ENCODE measurements at places on chromosomes 7 and 10.

GRCh38 chr7:38801786-38802185 lies 107.2 kb downstream of the VPS41 start:
- DNase-seq, result no peak

DNA sequence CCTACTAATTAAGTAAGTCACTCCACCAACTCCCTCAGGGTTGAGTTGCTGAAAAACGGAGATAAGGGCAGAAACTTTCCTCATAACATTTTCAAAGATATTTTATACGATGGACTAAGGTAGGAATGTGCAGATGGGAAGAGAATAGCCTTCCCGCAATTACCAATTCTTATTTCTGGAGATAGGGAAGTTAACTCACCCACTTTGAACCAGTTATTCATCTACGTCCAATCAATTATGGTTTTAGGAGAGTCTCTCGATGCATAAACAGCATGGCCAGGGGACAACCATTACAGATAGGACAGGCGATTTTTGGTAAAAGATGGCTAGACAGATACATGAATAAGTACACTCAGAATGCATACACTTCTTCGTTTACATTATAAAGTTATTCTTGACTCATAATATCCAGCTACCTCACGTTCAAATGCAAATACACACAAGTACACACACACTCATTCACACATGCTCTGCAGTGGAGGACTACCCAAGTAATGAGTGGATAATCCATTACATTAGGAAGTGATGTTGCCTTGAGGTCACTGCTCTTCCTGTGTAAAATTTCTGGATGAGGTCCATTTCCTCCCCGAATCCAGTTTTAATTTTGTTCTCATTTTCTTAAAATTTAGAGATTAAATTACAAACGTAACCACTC lies 25.2 kb upstream of the IMMP2L start:
- DNase-seq, result no peak

DNA sequence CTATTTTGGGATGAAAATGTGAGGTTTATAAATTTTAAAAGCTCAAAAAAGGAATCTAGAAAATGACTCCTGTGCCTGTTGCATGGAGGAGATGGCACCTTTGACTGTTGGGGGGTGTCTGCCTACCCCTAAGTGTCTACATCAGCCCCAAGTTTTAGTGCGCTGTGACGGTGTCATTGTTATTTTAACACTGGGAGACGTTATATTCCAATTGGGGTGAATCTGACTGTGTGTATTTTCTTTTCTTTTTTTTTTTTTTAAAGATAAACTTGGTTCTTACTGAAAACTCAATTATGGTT lies 517 bp downstream of the SRGN start:
- DNase-seq, result no peak

GRCh38 chr10:60809157-60809556 lies 30.9 kb downstream of the CDK1 start:
- no peak for DNase-seq

DNA sequence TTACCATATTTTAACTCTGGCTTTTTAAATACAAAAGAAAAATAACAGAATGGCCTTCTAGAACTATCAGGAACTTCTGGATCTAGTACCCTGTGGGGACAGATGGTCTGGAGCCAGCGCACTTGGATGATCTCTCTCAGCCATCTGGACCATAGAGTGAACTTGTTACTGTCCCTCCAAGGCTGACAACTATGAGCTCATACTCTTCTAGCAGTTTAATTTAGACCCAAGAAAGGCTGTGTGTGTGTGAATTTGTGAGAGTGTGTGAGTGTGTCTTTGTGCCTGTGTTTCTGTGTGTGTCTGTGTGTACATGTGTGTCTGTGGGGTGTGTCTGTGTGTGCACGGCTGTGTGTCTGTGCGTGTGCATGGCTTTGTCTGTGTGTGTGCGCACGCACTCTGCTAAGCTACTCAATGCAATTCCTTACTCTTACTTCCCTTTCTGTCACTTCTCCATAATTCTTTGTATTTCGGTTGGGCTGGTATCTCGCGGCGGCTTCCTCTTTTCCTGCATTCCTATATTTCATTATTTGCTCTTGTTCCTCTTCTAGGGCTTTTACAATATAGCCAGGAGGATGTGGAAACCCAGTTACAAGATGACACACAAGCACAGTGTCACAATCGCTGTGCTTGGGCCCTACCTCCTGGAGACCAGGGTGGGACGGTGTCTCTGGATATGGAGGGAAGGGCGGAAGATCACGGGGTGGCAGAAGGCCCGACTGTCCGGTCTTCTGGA lies 51.9 kb downstream of the IKZF1 start:
- DNase-seq, result peak; percentile 42

GRCh38 chr7:50676740-50677637 lies 105.7 kb downstream of the GRB10 start:
- no peak for DNase-seq

DNA sequence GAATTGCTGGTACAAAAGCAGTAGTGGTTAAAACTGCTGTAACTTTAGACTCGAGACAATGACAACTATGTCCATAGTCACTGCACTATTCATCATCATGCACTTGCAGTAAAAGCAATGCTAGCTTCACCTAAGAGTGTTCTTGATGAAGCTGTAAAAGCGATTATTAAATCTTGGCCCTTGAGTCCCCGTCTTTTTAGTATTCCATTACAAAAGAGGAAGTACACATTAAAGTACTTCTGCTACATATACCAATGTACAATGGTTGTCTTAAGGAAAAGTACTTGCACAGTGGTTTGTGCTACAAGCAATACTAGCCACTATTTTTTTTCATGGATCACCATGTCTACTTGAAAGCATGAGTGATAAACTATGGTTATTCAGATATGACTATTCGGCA lies 78.3 kb downstream of the ATAD1 start:
- no peak for DNase-seq

- DNase-seq, result no peak
Observed at GRCh38 chr10:89002226-89002978, 11.8 kb downstream of the FAS start.

DNA sequence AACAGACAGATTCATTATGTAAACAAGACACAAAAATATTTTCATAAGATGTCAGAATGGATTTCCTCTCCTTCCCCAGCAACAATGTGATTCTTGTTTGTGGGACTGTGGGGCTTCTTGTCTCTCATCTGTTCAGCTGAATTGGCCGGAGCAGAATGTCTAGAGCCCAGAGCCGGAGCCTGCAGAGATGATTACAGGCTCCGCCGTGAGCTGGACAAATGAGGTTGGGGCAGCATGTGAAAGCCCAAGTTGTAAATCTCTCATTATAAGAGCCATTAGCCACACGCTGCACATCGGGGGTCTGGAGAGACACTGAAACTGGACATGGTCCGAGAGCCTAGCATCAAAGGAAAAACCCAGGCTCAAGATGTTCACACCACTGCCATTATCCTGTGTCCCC lies 137.0 kb upstream of the ADAM12 start:
- no peak for DNase-seq

DNA sequence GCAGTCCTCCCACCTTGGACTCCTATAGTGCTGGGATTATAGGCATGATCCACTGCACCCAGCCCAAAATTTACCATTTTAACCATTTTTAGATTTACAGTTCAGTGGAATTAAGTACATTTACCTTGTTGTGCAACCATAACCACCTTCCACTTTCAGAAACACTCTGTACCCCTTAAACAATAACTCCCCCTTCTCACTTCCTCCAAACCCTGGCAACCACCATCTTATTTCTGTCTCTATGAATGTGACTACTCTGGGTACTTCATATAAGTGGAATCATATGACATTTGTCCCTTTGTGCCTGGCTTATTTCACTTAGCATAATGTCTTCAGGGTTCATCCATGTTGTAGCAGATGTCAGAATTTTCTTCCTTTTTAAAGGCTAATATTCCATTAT lies 33.6 kb downstream of the SUFU start:
- DNase-seq, result no peak

DNA sequence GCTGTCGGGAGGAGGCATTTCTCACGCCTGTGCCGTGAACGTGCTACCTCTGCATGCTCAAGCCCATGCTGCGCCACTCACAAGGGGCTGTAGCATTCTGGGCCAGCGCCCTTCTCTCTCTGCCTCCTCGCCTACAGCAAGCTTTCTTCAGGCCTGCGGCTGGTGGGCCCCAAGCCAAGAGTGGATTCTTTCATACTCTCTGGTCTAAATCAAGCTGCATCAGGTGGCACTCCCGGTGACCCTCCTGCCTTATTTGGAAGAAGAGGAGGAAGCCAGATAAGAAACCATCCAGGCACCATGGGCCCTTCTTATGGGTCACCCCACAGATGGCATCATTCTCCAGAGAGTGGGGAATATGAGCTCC lies 86.7 kb upstream of the DUSP5 start:
- DNase-seq, result no peak

DNA sequence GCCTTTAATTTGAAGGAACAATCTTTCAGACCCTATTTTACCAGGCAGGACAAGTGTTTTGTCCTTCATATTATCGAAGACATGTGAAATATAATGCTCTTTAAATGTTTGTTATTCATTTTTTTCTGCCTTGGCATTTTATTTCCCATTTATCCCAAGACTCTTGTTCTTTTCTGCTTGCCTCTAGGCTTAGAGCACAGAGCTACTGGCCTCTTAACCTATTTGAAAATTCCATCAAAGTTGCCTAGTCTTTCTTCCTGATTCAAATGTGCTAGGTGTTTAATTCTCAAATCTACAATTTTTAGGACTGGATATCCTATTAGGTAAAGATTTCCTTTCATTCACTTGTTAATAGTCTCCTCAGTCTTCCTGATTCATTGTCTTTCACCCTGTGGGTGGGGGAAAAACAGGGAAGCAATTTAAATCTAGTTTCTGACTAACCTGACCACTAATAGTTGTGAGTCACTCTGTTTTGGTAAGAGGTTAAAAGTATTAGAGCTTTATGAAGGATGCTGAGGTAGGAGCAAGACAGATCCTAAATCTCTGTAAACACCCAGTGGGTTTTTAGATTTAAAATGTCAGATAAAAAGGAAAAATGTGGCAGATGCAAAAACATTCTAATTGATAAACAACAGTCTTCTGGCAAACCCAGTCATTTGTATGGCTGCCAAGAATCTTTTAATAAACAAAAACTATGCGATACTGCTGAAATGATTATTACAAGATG lies 1.5 kb downstream of the LIPK start:
- no peak for DNase-seq

DNA sequence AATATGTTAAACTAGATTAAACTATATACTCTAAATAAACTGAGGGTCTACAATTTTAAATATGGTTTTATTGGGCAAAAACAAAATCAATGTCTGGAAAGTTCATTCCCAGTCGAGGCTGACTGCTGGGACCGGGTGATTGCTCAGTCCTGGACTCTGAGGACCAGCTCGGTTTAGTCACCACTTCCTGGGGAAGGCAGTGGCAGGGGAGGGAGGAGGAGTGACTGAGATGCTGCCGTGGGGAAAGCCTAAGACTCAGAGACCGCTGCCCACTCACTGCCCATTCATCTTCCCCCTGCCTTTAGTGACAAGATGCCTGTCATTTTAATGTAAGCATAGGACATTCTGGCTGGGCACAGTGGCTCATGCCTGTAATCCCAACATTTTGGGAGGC lies 29.0 kb downstream of the ATOH7 start:
- DNase-seq, result no peak

DNA sequence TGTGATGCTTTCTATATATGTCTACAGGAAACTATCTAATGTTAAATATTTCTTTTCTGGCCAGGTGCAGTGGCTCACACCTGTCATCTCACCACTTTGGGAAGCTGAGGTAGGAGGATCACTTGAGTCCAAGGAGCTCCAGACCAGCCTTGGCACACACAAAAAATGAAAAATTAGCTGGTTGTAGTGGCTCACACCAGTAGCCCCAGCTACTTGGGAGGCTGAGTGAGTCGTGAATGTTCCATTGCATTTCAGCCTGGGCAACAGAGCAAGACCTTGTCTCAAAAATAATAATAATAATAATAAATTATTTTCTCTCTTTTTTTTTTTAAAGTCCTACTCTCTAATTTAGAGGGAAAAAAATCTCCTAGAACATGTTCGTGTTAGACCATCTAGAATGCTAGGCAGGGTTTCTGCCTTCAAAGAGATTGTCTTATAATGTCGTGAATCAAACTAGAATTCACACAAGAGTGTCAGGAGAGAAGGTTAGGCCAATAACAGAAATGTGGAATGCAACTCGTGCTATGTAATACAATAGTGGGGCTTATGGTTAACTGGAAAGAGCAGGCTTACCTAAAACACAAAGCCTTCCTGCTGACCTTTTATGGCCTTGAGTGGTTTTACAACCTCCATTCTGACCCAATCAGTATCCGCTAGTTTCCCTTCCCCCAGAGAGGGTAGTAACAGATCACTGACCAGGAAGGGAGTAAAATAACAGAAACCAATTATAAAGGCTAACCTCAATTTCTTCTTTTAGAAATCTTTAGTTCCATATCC lies 46.3 kb downstream of the MYOF start:
- DNase-seq, result peak; percentile 18

GRCh38 chr10:34474009-34474376 lies 341.1 kb downstream of the PARD3 start:
- DNase-seq, result no peak

- DNase-seq, result peak; percentile 14
Observed at GRCh38 chr10:46560952-46561351, 4.5 kb upstream of the GPRIN2 start.

- no peak for DNase-seq
Observed at GRCh38 chr7:73722785-73723184, 3.3 kb upstream of the STX1A start.

- DNase-seq, result no peak
Observed at GRCh38 chr10:43043773-43044447, 33.0 kb upstream of the RET start.

GRCh38 chr7:85065306-85065705 lies 121.5 kb downstream of the SEMA3D start:
- peak; percentile 57 for DNase-seq

- no peak for DNase-seq
Observed at GRCh38 chr10:3787016-3787400, 2.0 kb upstream of the KLF6 start.

DNA sequence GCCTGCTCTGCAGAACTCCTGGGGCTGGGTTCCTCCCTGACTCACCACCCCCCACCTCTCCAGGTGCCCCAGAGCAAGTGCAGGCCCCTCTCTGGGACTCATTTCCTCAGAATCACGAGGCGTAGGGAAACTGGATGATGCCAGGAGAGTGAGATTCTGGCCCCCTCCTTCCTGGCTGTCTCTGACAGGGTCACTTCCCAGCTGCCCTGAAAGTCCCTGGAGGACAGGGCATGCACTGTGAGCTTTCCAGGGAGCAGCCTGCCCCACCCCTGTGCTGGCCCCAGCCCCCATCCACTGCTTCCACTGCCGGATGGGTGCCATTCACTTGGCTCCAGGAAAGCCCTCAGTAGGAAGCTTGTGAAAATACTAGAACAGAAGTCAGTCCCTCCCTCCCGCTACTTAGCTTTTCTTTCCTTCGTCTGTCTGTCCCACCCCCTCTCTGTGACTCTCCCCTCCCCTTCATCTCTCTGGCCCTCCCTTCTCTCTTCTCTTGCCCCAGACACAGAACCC lies 10.4 kb downstream of the TACR2 start:
- DNase-seq, result peak; percentile 60

- DNase-seq, result no peak
Observed at GRCh38 chr7:34225193-34225592, 319.9 kb downstream of the BMPER start.

Measured in femur (tissue), 1 donor.